Omental fat pad (tissue), 4 donors: ENCODE measurements at places on chromosomes 11 and 22. TPM values are rescaled to one million over a fixed set of nuclear protein-coding genes. Genes with fewer than 3 reads are reported as not detected.

The KDELR3 gene
- 18.7 TPM for total RNA-seq

The KRTAP5-2 gene
- not detected for total RNA-seq

The CDHR5 gene
- not detected for total RNA-seq

The FGF3 gene
- not detected for total RNA-seq

The ANO1 gene
- 1.7 TPM for total RNA-seq

- DNase-seq = no peak
Observed at GRCh38 chr11:110249066-110249465, 47.3 kb downstream of the RDX start.

- DNase-seq = no peak
Observed at GRCh38 chr11:8833568-8834315, 77.2 kb upstream of the AKIP1 start.

DNA sequence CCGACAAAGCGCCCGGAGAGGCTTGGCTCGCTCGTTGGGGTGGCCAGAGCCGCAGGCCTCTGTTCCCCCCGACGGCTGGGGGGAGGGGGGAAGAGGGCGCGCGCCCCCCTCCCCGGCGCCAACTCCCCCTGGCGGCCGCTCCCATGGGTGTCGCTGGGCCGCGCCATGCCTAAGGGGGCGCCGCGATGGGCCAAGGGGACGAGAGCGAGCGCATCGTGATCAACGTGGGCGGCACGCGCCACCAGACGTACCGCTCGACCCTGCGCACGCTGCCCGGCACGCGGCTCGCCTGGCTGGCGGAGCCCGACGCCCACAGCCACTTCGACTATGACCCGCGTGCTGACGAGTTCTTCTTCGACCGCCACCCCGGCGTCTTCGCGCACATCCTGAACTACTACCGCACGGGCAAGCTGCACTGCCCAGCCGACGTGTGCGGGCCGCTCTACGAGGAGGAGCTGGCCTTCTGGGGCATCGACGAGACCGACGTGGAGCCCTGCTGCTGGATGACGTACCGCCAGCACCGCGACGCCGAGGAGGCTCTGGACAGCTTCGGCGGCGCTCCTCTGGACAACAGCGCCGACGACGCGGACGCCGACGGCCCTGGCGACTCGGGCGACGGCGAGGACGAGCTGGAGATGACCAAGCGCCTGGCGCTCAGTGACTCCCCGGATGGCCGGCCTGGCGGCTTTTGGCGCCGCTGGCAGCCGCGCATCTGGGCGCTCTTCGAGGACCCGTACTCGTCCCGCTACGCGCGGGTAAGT lies 1.4 kb downstream of the KCNC1 start:
- no peak for DNase-seq

- DNase-seq = no peak
Observed at GRCh38 chr11:131463162-131463561, 92.7 kb downstream of the NTM start.

- DNase-seq = no peak
Observed at GRCh38 chr22:41123151-41123550, 30.8 kb downstream of the EP300 start.

DNA sequence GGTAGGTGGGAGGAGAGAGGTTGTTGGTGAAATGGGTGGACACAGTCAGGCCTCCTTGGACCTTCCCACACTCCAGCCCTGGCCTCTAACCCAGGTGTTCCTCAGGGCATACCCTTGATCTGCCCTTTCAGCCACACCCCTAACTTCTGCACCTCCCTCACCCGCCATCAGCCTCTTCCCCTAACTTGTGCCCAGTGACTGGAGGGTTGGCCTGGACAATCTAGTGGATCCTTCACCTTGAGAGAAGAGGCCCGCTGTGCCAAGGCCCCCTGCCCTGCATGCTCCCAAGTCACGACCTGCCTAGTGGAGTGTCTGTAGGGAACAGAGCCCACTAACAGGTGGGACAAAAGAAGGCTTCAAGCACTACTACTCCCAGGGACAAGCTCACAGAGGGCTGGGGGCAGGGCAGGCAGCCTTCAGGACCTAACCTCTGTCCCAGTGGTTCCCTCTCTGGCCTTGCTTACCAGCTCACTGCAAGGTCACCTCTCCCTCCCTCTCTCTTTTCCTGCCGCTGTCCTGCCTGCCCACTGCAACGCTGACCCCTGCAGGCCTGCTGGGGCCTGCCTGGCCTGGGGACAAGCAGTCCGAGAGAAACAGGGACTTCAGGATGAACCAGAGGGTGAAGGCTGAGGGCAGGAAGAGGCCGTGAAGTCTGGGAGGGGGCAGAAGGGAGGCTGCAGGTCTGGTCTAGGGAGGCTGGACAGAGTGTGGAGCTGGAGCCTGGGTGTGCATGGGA lies 3.3 kb downstream of the SYT7 start:
- no peak for DNase-seq

- DNase-seq = no peak
Observed at GRCh38 chr11:49995565-49995964, 13.2 kb upstream of the OR4C12 start.

- DNase-seq = no peak
Observed at GRCh38 chr11:56849250-56849649, 100.8 kb upstream of the OR9G4 start.

GRCh38 chr22:50243685-50244419 lies 971 bp downstream of the TUBGCP6 start:
- no peak for DNase-seq

DNA sequence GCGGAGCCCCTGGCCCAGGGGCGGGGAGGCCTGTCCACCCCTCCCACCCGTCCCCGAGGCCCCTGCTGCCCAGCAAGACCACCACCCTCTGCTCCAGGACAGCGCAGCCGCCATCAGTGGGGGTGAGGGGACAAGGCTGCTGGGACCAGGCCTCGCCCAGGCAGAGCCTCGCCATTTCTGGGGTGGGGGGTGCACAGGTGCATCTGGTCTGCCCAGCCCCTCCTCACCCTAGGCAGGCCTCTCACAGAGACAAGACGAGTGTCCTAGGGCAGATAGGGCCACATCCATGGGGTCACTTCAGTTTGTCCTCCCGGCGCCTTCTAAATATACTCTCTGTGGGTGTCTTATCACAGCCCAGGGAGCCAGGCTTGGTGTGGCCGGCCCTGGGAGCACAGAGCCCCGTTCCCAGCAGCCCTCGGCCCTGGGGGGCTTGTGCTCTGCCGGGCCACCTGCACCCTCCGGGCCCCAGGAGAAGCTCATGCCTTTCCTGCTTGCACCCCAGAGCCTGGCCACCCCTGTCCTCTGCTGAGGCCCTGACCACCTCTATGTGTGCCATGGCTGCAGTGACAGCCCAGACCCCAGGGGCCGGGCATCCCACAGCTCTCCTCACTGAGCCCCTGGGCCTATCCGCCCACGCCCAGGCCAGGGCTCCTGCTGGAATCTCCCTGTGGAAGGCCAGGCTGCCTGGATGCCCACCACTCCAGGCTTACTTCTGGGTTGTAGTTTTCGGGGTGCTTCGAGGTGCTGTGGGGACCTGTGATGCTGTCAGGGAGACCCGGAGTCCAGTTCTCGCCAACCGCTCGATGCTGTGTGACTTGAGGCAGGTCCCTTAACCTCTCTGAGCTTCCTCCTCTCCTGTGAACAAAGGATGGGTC lies 70.8 kb downstream of the KCNQ1 start:
- DNase-seq = no peak
